GM04503 (cell line): ENCODE measurements at places on chromosomes 7 and 10.

- no peak for DNase-seq
These were observed 29.6 kb upstream of the IL6 start for GRCh38 chr7:22697322-22697859.

DNA sequence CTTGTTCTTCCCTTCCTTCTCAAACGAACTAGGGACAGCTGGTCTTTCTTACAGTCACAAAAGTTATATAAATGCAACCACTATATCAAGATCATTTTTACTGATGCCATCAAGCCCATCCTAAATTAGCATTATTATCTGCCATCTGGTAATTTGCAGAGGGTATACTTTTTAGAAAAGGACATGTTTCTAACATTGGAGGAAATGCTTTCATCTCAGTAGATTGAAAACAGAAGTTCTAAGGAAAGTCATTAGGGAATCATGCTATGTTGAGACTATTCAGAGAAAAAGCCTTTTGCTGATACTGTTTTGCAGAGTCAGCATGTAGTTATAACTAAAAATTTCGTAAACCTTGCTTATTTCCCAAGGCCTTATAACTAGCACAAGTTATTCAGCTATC is 146.7 kb downstream of the WNT2 start:
- DNase-seq, result no peak

DNA sequence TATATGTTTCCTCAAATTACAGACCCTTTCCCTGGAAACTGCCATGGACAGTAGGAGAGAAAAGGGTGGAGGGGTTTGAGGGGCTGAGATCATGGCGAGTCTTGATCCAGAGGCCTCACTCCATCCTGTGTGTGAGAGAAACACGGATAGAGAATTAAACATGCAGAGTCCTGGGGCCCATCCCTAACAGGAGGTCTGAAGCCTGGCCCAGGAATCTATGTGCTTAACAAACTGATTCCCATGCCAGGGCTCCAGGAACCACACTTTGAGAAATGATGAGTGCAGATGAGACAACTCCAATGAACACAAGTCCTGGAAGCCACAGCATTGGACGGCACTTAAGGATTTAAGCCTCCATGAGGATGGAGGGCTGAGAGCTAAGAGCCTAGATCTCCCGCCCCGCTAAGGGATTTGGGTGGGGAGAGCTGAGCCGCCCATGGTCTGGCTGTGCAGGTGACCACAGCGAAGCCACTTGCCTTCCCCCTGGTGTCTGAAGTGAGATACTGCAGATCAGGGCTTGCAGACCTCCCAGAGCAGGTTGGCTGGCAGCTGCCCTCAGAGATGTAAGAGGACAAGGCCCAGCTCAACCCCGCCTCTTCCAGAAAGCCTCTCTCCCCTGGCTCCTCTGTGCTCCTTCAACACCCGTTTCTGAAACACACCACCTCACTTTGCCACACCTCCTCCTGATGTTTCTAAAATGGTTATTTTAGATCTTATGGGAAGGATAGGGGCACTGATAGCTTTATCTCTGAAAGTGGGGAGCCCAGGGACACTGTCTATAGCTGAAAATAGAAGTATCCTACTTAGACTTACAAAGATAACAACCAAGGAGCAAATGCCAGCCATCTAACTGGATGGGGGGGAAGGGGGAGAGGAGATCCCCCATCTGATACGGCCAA is 24.8 kb upstream of the EIF5AL1 start:
- DNase-seq, result no peak

DNA sequence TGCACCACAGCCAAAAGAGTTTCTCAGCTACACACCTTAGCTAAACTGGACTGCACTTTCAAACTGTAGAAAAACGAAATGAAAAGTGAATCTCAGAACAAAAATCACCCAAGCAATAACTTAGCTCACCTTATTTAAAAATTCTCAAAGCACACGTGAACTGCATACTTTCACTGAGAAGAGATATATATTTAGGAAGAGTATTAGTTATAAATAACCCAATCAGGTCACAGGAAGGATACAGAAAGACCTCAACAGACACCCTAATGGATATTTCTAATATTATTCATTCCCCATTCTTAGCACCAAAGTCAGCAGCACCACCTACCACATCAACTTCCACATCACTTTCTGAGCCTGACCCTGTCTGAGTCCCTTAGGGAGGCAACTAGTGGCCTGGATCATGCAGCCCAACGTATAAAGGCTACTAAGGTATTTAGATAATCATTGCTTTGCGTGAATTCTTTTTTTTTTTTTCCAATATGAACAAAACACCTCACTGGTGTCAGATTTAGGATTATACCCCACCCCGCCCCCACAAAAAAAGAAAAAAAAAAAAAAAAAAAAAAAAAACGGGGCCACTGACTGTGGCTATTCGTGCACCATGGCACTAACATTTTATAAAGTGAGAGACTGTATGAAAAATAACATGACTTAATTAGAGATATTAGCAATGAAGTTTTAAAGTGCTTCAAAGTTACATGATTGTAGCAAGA is 2.6 kb downstream of the ABI1 start:
- DNase-seq, result no peak
